SJCRH30 (cell line): ENCODE measurements at places on chromosomes 7 and 10. TPM values are rescaled to one million over a fixed set of nuclear protein-coding genes. Genes with fewer than 3 reads are reported as not detected.

- DNase-seq, result no peak
Observed at GRCh38 chr7:74722153-74722552, 51.7 kb upstream of the NCF1 start.

DNA sequence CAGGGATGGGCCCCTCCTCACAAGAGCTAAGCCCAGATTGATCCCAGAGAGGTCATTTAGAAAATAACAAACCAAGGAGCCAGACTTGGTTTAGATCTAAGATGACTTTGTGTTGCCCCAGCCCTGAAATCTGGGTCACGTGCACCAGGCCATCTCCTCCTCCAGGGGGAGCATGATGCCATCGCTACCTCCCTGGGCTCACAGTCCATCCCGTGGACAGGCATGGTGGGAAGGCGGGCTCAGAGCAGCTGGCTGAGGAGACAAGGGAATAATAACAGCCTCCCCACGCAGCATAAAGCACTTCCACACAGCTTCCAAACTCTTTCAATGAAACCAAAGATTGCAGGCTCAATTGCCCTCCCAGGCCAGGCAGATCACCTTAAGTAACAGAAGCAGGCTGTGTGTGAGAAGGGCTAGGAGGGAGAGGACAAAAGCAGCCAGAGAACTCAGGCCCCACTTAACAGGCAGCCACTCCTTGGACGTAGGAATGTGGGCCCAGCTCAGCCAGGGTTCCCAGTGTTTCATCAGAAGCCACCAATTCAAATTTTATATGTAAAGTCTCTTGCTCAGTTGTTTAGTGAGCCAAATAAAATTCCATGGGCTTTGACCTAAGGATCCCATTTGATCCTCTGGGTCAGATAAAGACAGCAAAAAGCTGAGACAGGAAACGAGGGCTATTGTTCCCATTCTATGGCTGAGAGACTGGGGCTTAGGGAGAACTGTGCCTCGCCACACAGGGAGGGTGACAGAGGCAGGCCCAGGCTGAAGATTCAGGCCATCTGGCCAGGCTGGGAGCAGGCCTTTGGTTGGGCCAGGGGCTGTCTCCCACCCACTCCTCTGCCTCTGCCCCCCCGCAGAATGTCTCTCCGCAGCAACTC lies 100.2 kb downstream of the COL13A1 start:
- DNase-seq, result peak; percentile 66

DNA sequence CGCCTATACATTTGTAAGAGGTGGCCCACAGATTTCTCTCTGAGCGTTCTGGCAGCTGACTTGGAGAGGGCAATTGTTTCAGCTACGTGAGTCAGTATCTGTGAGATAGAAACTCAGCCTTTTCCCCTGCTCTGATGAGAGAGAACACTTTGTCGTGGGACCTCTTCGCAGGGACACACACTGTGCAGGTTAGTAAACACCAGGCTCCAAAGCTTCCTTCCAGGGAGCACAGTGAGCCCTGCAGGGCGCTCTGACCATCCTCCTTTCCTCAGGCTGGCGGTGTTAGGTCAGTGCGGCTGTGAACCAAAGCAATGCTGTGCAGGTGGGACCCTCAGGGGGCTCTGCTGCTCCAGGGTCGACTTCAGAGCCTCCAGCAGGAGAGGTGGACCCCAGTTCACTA lies 152.2 kb upstream of the TCF7L2 start:
- DNase-seq, result no peak

GRCh38 chr7:27967639-27968038 lies 213.0 kb downstream of the JAZF1 start:
- DNase-seq, result no peak

DNA sequence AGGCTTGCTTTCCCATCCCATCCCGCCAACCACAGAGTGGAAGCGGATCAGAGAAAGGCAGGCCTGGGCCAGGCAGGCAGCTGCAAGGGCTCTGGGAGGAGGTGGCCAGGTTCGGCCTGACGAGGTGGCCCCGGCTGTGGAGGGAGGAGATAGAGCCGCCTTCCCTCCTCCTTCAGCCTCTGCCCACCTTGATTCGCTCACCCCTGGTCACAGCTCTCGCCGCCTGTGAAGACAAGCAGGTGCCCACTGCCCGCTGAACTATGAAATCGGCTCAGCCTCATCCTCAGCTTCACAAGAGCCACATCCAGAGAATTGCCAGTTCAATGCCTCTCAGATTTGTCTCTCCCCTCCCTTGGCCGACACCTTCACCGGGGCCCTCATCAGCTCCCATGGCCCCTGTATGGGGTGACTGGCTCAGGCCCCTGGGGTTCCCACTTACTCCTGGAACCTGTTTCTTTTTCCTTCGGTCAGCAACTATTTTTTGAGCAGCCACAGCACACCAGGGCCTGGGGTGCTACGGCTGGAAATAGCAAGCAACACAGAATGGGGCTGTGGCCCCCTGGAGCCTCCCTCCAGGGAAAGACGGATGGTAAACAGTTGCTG lies 80.0 kb upstream of the CHST15 start:
- no peak for DNase-seq

- DNase-seq, result no peak
Observed at GRCh38 chr10:71382757-71383156, 14.0 kb upstream of the CDH23 start.

GRCh38 chr7:151013733-151014497 lies 10.4 kb downstream of the ATG9B start:
- DNase-seq, result no peak

GRCh38 chr7:28722684-28723083 lies 235.4 kb downstream of the TRIL start:
- no peak for DNase-seq

- DNase-seq, result no peak
Observed at GRCh38 chr7:21671859-21672258, 129.0 kb downstream of the DNAH11 start.

DNA sequence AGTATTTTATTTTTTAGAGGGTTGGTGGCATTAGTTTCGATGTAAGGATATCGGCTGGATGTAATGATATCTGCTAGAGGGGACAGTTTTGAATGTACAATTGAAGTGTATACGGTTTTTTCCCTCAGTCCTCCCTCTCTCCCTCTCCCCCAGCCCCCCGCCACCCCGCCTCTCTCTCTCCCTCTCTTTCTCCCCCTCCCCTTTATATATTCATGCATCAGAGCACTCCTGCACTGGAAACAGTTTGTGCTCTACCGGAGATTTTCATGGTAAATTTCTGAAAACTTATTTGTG lies 1.6 kb downstream of the GLCCI1 start:
- no peak for DNase-seq

Gene PDE6C
- not detected in 2 replicates for total RNA-seq

Gene MBL2
- not detected in 2 replicates for total RNA-seq

Gene IDI2
- total RNA-seq, result not detected in 2 replicates
